Karpas-422 (cell line): ENCODE measurements at places on chromosomes 2 and 18. TPM values are rescaled to one million over a fixed set of nuclear protein-coding genes. Genes with fewer than 3 reads are reported as not detected.

Gene SCN3A
- not detected in 2 replicates for total RNA-seq

Gene SP3
- total RNA-seq = 109 and 139 TPM in 2 replicates

Gene ADRA2B
- not detected in 2 replicates for total RNA-seq

Gene ANKRD30B
- not detected in 2 replicates for total RNA-seq

Gene C2orf76
- total RNA-seq = 6.6 TPM in 2 replicates

- no peaks in the 10 kb centered on the region for H3K4me1 ChIP-seq
- no peak overlapping the region for H3K4me3 ChIP-seq
- no peak overlapping the region for H3K27ac ChIP-seq
- H3K27me3 ChIP-seq = no peaks in the 10 kb centered on the region
Measured at GRCh38 chr2:197668296-197668695, 7.1 kb downstream of the RFTN2 start.

GRCh38 chr2:25903216-25903776 is 25.0 kb upstream of the ASXL2 start:
- H3K36me3 ChIP-seq = no peaks in the 10 kb centered on the region
- DNase-seq = no peak
- H3K27me3 ChIP-seq = no peaks in the 10 kb centered on the region
- H3K27ac ChIP-seq = no peak overlapping the region
- peaks cover 3% of the 10 kb centered on the region; the same call in 1 of the 2 replicates for H3K4me1 ChIP-seq
- H3K4me3 ChIP-seq = no peak overlapping the region

- no peak for DNase-seq
- no peaks in the 10 kb centered on the region for H3K36me3 ChIP-seq
- no peak overlapping the region for H3K4me3 ChIP-seq
Measured at GRCh38 chr2:23600346-23600745, 215.4 kb downstream of the KLHL29 start.

DNA sequence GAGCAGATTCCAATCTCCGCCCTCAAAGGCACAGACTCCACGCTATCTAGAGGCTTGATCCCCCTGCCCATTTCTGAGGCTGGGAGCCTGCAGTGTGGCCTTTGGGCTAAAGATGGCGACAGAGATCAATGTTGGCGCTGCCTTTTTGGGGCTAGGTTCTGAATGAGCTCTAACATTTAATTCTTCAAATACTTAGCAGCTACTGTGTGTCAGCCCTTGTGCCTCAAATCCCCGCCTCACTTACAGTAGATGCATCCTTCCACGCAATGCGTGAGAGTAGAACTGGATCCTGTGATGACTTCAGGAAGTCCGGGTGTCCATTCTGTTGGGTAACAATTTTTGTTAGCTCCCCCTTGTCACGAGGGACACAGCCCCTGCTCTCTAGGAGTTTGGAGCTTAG is 12.4 kb downstream of the IL1F10 start:
- H3K27me3 ChIP-seq = no peaks in the 10 kb centered on the region
- H3K4me1 ChIP-seq = peaks cover 3% of the 10 kb centered on the region; the same call in 1 of the 2 replicates
- no peak overlapping the region for H3K4me3 ChIP-seq
- H3K27ac ChIP-seq = no peak overlapping the region
- peak; percentile 73 for DNase-seq
- no peaks in the 10 kb centered on the region for H3K36me3 ChIP-seq

- H3K27ac ChIP-seq = no peak overlapping the region
- no peaks in the 10 kb centered on the region for H3K27me3 ChIP-seq
- no peak for DNase-seq
Measured at GRCh38 chr18:13178976-13179375, 39.6 kb upstream of the LDLRAD4 start.

- no peak overlapping the region for H3K27ac ChIP-seq
- no peaks in the 10 kb centered on the region for H3K36me3 ChIP-seq
- DNase-seq = no peak
- no peaks in the 10 kb centered on the region for H3K4me1 ChIP-seq
Measured at GRCh38 chr2:163736433-163737189, 803 bp upstream of the FIGN start.

DNA sequence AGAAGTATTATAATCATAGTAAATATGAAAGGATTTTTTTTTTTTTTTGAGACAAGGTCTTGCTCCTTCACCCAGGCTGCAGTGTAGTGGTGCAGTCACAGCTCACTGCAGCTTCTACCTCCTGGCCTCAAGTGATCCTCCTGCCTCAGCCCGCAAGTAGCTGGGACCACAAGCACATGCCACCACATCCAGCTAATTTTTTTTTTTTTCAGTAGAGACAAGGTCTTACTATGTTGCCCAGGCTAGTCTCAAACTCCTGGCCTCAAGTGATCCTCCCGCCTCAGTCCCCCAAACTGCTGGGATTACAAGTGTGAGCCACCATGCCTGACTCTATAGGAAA is 301.6 kb upstream of the STON1 start:
- H3K27ac ChIP-seq = no peak overlapping the region
- no peaks in the 10 kb centered on the region for H3K36me3 ChIP-seq
- peaks cover 8% of the 10 kb centered on the region for H3K4me1 ChIP-seq
- no peak overlapping the region for H3K4me3 ChIP-seq
- DNase-seq = no peak

DNA sequence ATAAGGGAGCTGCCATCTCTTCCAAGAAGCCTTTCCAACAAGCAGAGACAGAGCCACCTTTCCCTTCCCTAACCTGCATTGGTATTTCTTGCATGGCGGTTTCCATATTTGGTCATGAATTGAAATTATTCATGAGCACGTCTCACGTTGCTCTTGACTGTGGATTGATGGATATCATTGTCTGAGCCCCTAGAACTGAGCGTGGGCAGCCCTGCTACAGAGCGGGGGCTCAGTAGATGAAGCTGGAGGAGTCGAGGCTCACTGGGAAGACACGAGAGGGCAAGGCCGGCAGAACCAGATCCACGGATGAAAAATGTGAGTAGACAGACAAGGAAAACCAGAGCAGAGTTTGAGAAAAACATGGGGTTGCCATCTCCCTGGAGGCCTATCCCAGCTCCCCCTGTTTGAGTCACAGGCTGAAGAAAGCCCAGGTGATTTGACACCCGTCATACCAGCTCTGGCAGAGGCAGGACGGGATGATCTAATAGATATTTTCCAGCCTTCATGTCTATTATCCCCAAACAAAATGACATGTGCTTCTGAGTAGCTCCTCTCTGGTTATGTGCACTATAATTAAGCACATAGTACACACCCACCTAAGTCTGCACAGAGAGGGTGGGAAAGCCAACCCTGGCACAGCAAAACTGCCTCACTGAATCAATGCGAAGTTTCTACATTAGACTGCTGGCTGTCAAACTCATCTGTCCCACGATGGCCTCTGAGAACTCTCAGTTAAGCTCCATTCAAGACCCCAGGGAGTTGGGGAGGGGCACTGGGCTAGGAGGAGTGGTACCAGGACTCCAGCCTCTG is 363.5 kb upstream of the KLHL29 start:
- DNase-seq = no peak
- peaks cover 42% of the 10 kb centered on the region for H3K4me1 ChIP-seq
- H3K27me3 ChIP-seq = no peaks in the 10 kb centered on the region
- no peaks in the 10 kb centered on the region for H3K36me3 ChIP-seq

DNA sequence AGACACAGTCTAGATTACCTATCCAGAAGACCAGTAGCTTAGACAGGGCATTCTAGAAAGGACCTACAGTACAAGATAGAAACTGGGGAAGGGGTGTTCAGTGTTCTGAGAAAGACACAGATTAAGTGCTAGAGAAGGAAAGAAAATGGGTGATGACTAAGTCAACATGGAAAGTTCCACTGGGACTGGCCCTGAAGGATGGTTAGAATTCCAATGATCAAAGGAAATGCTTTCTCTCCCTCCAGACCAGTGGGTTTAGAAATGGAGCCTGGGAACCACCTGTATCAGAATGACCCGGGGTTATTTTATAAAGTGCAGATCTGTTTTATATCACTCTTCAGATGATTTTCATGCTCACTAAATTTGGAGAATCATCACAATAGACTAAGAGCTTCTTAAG is 5.8 kb upstream of the COLEC12 start:
- H3K4me3 ChIP-seq = no peak overlapping the region
- peaks cover 6% of the 10 kb centered on the region; the same call in 1 of the 2 replicates for H3K4me1 ChIP-seq
- no peak for DNase-seq
- no peaks in the 10 kb centered on the region for H3K27me3 ChIP-seq
- H3K27ac ChIP-seq = no peak overlapping the region

DNA sequence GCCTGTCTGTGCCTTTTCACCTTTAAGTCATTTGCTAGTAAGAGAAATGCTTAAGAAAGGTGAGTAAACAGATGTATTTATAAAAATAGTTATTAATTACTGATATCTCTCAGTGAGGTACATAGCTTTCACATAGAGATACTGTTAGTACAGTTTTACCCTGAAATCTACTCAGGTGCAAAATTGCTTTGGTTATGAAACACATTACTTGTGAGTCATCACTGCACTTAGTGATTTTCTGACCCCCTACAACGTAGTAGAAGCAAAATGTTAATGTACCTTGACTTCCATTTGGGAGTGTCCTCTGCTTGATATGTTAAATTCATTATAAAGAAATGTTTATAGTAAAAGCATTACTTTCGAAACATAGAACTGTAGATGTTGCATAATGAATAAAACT is 6.5 kb downstream of the GLS start:
- DNase-seq = peak; percentile 59
- H3K27me3 ChIP-seq = no peaks in the 10 kb centered on the region
- H3K4me1 ChIP-seq = peaks cover 96% of the 10 kb centered on the region
- peaks cover 30% of the 10 kb centered on the region; the same call in 1 of the 2 replicates for H3K36me3 ChIP-seq
- peak overlapping the region; percentile 65 for H3K27ac ChIP-seq
- 0 out of 2 replicates have a peak overlapping the region, but pooled peaks have one; percentile 29 for H3K4me3 ChIP-seq

- no peak for DNase-seq
- H3K4me1 ChIP-seq = no peaks in the 10 kb centered on the region
- no peak overlapping the region for H3K27ac ChIP-seq
- H3K4me3 ChIP-seq = no peak overlapping the region
- no peaks in the 10 kb centered on the region for H3K36me3 ChIP-seq
Measured at GRCh38 chr2:68948710-68949109, 4.0 kb downstream of the GKN2 start.

DNA sequence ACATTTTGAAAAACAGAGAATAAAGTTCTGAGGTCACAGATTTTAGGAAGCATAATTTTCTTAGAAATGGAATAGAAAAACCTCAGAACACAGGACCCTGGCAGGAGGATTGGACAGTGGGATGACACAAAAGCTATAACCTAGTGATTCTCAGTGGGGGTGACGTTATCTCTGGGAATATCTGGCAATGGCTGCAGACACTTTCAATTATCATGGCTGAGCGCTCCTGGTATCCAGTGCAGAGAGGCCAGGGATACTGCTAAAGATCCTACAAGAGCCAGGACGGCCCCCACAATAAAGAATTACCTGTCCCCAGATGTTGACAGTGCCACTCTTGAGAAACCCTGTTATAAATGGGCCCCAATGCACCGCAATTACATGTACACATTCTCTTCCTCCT is 117.2 kb upstream of the SPRED2 start:
- H3K27ac ChIP-seq = no peak overlapping the region
- H3K4me3 ChIP-seq = no peak overlapping the region
- H3K4me1 ChIP-seq = peaks cover 5% of the 10 kb centered on the region
- no peak for DNase-seq
- no peaks in the 10 kb centered on the region for H3K27me3 ChIP-seq

DNA sequence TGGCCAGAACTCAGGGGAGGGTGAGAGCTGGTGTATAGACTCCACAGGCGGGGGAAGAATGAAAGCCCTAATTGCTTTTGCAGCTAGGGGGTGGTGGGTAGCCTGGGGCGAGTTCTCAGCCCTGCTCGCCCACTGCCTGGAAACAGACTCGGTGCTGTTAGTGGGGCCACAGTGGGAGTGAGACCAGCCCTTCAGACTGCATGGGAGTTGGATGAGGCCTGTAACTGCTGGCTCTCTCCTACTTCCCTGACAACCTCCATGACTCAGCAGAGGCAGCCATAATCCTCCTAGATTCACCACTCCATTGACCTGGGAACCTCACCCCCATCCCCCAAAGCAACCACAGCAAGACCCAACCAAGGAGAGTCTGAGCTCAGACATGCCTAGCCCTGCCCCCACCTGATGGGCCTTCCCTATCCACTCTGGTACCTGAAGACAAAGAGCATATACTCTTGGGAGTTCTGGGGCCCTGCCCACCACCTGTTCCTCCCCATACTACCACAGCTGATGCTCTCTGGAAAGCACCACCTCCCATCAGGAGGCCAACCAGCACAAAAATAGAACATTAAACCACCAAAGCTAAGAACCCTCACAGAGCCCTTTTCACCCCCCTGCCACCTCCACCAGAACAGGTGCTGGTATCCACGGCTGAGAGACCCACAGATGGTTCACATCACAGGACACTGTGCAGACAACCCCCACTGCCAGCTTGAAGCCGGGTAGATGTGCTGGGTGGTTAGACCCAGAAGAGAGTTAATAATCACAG is 226.3 kb downstream of the EIPR1 start:
- H3K27ac ChIP-seq = 0 out of 2 replicates have a peak overlapping the region, but pooled peaks have one; percentile 40
- peaks cover 32% of the 10 kb centered on the region for H3K4me1 ChIP-seq
- no peak overlapping the region for H3K4me3 ChIP-seq
- DNase-seq = no peak
- no peaks in the 10 kb centered on the region for H3K27me3 ChIP-seq

GRCh38 chr2:43340945-43341356 is 114.5 kb upstream of the ZFP36L2 start:
- DNase-seq = no peak
- H3K4me3 ChIP-seq = no peak overlapping the region
- no peaks in the 10 kb centered on the region for H3K36me3 ChIP-seq
- H3K4me1 ChIP-seq = no peaks in the 10 kb centered on the region

DNA sequence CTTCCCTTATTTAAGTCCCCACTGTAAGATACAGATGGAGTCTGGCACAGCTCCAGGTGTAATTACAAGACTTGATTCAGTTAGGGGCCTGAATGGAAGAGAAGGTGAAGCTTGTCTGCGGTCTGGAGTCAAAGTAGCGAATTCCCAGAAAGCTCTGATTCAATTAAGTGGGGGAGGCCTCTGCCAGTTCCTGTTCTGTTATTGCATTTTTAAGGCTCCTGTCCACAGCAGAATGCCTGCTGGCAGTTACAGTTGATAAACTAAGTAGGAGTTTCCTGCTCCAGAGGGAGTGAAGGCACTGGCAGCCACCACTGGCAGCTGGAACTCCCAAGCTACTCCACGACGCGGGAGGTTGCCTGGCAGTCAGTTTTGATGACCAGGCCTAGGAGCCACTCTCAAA is 181.1 kb downstream of the SOCS6 start:
- no peaks in the 10 kb centered on the region for H3K4me1 ChIP-seq
- H3K36me3 ChIP-seq = no peaks in the 10 kb centered on the region

DNA sequence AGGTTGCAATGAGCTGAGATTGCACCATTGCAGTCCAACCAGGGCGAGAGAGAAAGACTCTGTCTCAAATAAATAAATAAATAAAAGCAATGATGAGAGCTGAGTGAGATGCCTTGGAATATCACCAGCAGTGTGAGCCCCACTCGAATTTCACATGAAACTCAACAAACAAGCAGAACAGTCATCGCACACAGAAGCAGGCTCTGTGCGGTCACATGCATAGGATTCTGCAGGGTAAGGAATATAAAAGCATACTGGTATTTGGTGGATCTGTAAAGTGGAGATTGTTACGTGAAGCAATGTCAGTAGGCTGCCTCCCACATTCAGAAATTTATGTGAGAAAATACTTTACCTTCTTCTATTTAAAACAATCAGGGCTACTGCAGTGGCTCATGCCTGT is 18.0 kb upstream of the AP1S3 start:
- H3K27ac ChIP-seq = no peak overlapping the region
- H3K4me3 ChIP-seq = no peak overlapping the region
- H3K36me3 ChIP-seq = no peaks in the 10 kb centered on the region
- no peaks in the 10 kb centered on the region for H3K4me1 ChIP-seq
- H3K27me3 ChIP-seq = no peaks in the 10 kb centered on the region

- H3K4me1 ChIP-seq = no peaks in the 10 kb centered on the region
- no peak overlapping the region for H3K4me3 ChIP-seq
- H3K27me3 ChIP-seq = no peaks in the 10 kb centered on the region
Measured at GRCh38 chr2:138359532-138359931, 142.0 kb upstream of the SPOPL start.
